ENCODE measurements at places on chromosomes 11 and 22. TPM values are rescaled to one million over a fixed set of nuclear protein-coding genes. Genes with fewer than 3 reads are reported as not detected.

Gene KCNJ1
- total RNA-seq, result not detected

Gene ARHGAP8
- not detected for total RNA-seq

Gene NXPE2
- not detected for total RNA-seq

Gene FAM111B
- 17.4 TPM for total RNA-seq

Gene PIH1D2
- total RNA-seq, result 1.8 TPM

Gene UPK3A
- not detected for total RNA-seq

Gene OMP
- total RNA-seq, result 0.80 TPM

Gene VPREB3
- not detected for total RNA-seq

Gene ACCS
- 10.0 TPM for total RNA-seq

Gene FAM180B
- not detected for total RNA-seq

Gene FOSL1
- total RNA-seq, result 52.6 TPM

Gene PARVB
- 155 TPM for total RNA-seq

Gene NXPE4
- not detected for total RNA-seq

Gene TUB
- total RNA-seq, result 3.9 TPM

Gene MRGPRE
- not detected for total RNA-seq

Gene OR4P4
- total RNA-seq, result not detected

Gene SLC25A45
- 4.8 TPM for total RNA-seq

Gene SOX10
- total RNA-seq, result not detected

Gene PKP3
- total RNA-seq, result 0.27 TPM

Gene DNAJB7
- not detected for total RNA-seq

Gene OR8G1
- not detected for total RNA-seq

Measured in endothelial cell of umbilical vein (primary cell).